ENCODE measurements at places on chromosomes 6 and 20.

- no peak for ATAC-seq
Measured at GRCh38 chr6:98827295-98828159, 6.8 kb upstream of the POU3F2 start.

DNA sequence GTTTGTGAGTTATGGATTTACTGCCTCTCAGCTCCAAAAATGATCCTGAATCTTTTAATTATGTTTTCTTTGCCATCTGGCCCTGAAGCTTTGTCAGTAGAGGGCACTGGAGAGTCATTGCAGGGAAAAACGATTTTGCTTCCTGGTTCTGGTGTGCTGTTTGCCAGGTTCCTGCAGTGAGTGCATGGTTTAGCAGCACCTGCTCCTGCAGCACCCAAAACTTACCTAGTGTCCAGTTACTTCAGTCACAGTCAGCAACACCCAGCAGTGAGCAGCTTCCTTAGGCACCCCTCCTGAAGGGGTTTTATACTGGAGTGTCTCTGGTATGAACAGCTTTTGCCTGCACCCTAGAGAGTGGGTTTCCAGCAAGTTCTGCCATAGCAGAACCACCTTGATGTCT lies 6.0 kb upstream of the TRIM26 start:
- ATAC-seq, result peak; percentile 73

GRCh38 chr20:61777773-61778494 lies 287.7 kb downstream of the TAF4 start:
- ATAC-seq, result no peak

DNA sequence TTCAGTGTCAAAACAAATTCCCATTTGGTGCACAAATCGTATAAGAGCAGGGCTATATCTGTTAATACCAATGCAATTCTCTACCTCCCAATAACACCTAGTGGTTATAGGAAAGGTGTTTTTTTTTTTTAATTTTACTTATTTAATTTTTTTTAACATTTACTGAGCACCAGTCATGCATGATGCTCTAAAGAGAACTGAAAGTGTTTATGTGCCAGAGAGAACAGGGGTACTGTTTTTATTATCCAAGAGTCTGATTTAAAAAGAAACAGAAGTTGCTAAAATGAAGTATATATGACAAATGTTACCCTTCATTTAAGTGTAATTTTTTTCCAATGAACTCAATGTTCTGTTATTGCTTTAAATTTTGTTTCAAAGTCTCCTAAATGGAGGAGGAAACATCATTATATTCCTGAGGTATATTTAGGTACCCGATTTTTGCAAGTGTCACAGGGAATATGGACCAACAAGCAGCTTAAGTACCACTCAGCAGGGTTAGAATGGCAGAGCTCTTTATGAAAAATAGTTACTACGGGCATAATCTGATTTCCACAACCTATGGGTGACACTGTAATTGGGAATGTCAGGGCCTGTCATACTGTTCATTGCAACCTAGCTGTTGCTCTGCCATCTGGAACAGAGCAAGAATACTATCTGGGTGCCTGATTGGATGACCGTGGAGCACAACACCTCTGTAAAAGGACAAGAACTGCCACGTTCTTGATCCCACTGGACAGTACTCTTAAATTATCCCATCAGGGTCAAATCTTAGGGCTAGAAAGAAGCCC lies 195.4 kb downstream of the KHDRBS2 start:
- peak; percentile 80 for ATAC-seq

DNA sequence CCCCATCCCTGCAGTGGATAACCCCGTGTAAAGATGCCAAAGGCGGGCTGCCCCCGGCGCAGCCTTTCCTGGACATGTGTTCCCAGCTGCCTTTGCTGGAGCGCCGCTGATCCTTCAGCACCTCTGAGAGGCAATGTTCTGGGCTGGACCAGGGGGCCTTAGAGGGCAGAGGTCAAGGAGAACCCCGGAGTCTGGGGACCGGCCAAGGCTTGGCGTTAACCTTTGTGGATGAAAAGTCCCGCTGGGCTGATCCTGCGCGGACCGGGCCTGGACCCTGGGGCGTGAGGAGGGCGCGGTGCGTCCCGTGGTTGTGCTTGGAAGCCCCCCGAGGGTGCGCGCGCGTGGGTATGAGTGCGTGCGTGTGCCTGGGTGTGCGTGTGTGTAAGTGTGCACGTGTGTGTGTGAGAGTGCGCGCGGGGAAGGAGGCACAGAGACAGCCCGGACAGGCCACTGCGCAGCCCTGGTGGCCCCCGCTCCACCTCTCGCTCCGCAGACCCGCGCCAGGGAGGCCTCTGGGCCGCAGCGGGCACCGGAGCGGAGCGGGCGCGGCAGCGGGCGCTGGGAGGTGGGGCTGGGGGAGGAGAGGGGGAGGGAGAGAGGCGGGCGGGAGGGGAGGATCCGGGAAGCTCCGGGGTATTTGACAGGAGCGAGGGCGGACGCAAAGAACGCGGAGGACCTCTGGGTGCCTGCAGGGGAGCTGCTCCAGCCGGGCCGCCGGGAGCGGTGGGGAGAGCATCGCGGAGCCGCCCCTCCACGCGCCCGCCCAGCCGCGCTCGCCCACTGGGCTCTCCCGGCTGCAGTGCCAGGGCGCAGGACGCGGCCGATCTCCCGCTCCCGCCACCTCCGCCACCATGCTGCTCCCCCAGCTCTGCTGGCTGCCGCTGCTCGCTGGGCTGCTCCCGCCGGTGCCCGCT lies at the start of gene SMOC2:
Gene SMOC2, plus strand, starts transcription at position 665 of the 914 bp plus-strand sequence. Its CDS starts 187 bp downstream, at position 852.
- ATAC-seq, result peak; percentile 42

- no peak for ATAC-seq
Measured at GRCh38 chr6:149910721-149911151, 12.2 kb downstream of the RAET1G start.

DNA sequence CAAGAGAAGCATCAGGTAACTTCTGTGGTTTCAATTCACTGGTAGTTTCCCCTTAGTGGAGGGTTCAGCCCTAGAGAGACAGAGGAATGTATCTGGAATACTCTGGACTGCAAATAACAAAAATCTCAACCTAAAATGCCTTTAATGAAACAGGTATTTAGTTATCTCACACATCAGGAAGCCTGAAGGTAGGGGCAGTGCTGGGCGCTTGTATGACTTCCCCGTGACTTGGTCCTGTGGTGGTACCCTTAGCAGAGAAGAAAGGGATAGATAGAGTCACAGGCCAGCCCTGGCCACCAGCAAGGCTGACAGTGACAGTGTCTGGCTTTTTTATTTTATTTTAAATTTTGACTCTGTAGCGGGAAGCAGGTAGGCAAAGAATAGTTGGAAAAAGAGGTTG lies 14.9 kb downstream of the LRRC1 start:
- ATAC-seq, result no peak

GRCh38 chr6:34241351-34242215 lies 4.9 kb downstream of the HMGA1 start:
- ATAC-seq, result no peak

- ATAC-seq, result peak; percentile 73
Measured at GRCh38 chr6:25014791-25015560, 79.2 kb upstream of the RIPOR2 start.

DNA sequence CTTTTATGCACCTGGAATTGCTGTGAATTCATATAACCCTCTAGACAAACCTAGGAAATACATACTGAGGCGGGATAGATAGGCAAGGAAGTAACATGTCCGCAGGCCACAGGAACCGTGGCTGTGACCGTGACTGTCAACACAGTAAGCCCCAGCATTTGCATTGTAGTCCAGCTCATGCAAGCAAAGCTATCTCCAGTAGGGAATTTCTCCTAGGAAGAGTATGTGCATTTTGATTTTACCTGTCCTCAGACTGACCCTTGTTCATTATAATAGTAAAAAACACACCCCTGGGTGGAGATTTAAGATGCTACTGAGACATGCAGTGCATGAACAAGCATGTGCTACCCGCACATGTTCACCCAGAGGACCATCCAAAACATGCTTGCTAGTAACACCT lies 30.5 kb upstream of the RIMS4 start:
- no peak for ATAC-seq

GRCh38 chr6:1716868-1717267 lies 107.2 kb downstream of the FOXC1 start:
- no peak for ATAC-seq

GRCh38 chr20:25632940-25633790 lies 9.4 kb upstream of the NANP start:
- no peak for ATAC-seq

DNA sequence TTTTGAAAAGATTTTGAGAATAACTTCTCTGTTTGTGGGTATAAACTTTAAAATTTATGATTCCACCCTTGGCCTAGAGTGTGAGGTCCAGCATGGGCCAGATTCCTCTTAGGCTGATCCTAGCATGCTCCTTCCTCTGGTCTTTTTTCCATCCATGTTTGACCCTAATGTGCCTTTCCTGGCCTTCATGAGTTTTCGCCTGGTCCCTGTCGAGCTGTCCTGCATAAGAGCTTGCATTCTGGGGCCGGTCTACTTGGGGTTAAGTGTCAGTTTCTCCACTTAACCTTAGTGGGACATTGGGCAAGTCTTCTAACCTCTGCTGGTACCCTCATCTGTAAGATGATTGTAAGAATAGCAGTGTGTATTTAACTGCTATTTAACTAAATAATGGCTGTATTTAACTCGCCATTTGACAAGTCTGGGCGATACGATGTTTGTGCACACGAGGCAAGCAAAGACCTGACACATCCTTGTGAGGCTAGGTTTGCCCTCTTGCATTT lies 40.7 kb upstream of the TAGAP start:
- no peak for ATAC-seq

DNA sequence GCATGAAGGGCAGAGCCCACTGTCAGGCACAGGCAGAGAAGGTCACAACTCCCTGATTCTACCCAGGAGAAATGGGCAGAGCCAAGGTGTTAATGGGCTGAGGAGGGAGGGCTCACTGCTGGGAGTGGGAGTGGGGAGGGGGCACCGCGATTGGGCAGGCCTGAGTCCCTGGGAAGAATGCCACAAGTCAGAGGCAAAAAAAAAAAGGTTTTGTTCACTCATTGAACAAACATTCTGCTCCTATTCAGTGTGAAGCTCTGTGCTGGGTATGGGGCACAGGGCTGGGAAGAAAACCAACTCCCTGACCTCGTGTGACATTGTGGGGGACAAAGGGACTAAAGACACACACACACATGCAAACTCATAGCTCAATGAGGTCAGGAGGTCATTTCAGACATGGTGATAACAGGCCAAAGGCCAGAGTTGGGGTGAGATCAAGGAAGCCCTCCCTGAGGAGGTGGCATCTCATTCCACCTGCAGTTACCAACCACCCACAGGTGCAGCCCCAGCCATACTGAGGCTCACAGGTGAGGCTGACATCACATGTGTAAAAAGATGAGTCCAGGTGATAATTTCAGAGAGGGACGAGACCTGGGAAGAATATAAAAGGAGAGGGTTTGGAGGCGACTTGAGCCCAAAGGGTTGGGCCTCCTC lies 3.2 kb upstream of the PMEPA1 start:
- ATAC-seq, result no peak

DNA sequence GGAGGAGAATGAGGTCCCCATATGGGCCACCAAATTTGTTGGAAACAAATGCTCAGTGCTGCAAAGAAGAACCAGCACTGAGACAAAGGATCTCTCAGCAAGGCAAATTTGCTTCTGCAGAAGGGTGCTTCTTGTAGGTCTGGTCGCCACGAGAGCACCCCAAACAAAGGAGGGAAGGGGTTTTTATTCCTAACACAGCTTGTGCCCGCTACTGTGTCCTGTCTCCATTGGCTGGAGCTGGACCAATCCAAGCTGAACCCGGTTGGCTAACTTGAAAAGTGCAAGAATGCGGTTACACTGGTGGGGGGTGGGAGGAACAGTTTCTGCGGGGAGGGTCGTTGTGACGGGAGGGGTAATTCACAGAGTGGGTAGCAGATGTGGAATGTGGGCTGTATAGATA lies 54.1 kb upstream of the TULP1 start:
- ATAC-seq, result no peak

DNA sequence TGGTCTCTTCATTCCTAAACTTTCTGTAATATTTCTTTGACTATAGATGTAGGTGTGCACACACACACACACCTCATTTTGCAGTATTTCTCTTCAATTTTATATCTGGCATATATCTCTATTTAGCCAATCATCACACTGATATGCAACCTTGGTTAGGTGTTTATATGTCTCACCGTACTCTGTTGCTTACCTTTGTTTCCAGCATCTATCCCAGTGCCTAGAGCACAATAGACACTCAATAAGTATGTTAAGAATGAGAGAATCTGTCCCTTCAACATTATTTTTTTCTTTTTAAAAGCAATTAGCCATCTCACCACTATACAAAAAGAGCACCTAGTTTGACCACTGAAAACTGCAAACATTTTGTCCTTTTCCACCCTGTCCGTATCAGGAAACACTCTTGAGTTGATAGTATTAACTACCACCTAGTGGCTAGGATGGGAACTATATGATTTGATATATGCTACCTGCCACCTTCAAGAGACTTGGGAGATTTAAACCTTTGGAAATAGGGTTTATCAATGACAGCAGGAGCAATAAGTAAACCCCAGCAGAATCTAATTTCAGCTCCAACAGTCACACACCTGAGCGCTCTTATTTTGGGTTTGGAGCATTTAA lies 48.7 kb upstream of the RSPO3 start:
- no peak for ATAC-seq

- ATAC-seq, result no peak
Measured at GRCh38 chr6:24985323-24985722, 49.6 kb upstream of the RIPOR2 start.

- ATAC-seq, result no peak
Measured at GRCh38 chr6:21847711-21848480, 254.3 kb downstream of the SOX4 start.

- no peak for ATAC-seq
Measured at GRCh38 chr6:111715321-111715720, 109.6 kb upstream of the TRAF3IP2 start.
